ENCODE measurements at places on chromosomes 11 and 22.

DNA sequence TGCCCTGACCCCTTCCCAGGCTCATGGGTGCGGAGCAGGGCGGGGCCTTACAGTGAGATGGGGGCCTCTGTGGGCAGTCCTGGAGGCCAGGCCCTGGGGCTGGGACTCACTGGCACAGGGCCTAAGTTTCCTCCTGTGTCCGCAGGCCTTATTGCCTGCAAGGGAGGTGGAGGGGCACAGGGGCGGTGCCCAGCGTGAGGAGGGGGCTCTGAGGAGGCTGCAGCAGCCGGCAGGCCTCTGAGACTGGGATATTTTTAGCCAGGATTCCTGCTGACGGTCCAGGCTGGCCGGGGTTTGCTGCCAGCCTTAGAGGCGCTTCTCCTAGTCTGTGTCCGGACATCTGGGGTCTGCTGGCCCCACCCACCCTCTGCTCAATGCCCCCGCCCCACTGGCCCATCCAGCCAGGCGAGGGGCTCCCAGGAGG lies 5.7 kb upstream of the RTN4R start:
- no peak for DNase-seq

- DNase-seq: no peak
These were observed 912 bp downstream of the KREMEN1 start for GRCh38 chr22:29073618-29074275.

DNA sequence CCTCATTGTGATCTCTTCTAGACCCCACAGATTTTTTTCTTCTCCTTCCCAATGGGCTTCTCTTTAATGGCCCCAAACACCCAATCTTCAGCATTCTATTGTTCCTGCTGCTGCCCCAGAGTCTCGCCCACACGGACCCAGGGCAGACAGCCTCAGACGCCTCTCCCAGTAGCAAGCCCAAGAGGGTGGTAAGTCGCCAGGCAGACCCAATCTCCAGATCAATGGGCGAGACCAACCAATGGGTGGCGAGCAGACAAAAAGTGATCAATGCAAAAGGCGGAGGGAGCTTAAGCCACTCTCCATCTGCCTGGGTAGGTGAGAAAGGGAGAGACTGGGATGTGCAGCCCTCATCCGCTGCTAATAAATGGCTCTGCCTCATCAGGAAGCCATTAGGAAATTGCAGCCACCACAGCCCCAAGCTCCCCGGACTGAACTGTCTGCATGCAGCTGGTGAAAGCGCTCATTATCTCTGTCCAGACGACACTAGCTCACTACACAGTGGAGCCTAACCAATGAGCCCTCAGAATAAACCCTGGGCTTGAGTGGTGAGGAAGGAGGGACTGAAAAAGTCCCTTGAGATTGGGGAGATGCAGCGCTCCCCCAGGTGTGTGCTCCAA lies 81.8 kb downstream of the ETS1 start:
- no peak for DNase-seq

- no peak for DNase-seq
These were observed 1.0 kb upstream of the TUBA8 start for GRCh38 chr22:18109410-18110193.

- DNase-seq: no peak
These were observed 23.3 kb downstream of the LINC01488 start for GRCh38 chr11:69504576-69505335.

DNA sequence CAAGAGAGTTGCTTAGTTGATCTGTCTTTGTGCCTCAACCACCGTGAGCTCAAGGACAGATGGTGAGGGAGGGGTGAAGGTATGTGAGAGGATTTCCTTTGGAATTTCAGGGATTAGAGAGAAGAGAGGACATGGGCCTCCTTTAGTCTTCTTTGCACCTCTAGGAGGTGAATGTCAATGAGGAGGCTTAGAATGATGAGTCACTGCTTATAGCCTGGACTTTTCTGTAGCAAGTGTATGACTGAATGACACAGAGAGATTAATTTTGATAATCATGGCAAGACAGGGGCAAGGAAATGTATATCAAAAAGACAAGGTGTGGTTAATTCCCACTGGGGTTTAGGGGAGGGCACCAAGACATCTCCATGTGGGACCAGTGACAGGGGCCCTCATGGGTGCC lies 947.3 kb upstream of the TENM4 start:
- DNase-seq: no peak

- DNase-seq: no peak
These were observed 133.9 kb downstream of the FANCF start for GRCh38 chr11:22491555-22492225.

DNA sequence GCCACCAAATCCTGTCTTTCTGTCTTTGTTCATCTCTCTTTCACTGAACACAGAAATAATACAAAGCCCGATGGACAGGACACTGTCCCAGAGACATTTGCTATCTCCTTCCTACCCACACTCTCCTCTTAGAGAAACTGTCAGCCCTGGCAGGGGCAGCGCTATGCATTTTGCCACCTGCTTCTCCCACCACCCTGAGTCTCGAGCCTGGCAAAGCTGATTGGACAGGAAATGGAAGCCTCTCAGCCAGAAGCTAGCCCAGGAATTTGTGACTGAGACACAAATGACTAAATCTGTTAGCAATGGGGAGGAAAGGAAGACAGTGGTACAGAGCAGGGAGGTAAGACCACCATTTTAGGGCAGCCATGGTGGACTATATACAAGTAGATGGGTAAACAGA lies 14.9 kb upstream of the GALNT18 start:
- DNase-seq: no peak

- no peak for DNase-seq
These were observed 420.6 kb downstream of the BRD1 start for GRCh38 chr22:49406879-49407587.

GRCh38 chr11:28318871-28319270 lies 210.7 kb downstream of the METTL15 start:
- DNase-seq: no peak

GRCh38 chr11:127042445-127042844 lies 41.9 kb upstream of the KIRREL3 start:
- no peak for DNase-seq

DNA sequence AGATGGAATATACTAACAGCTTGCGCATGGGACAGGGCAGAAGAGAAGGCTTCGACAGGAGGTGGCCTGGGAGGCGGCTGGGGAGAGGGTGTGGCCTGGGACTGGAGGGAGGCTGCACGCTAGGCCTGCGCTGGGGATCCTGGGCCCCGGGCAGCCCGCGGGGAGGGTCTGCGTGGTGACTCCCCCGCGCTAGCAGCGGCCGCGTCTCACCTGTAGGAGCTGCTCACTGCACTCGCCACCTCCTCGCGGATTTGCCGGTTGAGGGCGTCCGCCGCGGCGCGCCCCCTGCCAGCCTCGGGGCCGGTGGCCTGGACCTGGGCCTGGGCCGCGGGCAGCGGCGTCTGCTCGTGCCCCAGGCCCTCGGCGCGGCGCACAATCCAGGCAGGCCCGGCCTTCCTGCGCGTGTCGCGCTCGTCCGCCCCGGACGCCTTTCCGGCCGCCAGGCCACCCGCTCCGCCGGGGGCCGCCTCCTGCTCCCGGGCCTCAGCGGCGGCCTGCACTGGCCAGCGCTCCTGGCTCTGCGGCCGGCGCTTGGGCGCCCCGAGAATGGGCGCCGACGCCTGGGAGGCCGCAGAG lies 1.5 kb downstream of the MAP6 start:
- no peak for DNase-seq

GRCh38 chr11:65814131-65814985 lies 19.4 kb upstream of the SNX32 start:
- no peak for DNase-seq

DNA sequence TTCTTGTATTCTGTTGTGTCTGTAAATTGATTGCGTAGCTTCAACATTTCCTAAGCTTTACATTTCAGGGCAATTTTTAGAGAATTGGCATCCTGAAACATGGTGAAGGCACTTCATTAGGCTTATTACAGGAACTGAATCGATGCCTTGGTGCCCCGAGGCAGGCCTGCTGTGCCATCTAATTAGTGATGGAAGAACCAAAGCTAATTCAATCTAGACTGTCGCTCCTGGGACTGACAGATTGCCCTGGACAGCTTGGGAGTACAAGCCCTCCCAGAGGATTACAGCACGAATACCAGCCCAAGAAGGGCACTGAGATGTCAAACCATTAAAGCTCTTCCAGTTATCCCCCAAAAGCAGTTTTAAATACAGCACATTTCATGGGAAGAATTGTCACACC lies 243.2 kb upstream of the ZC3H12C start:
- DNase-seq: no peak

DNA sequence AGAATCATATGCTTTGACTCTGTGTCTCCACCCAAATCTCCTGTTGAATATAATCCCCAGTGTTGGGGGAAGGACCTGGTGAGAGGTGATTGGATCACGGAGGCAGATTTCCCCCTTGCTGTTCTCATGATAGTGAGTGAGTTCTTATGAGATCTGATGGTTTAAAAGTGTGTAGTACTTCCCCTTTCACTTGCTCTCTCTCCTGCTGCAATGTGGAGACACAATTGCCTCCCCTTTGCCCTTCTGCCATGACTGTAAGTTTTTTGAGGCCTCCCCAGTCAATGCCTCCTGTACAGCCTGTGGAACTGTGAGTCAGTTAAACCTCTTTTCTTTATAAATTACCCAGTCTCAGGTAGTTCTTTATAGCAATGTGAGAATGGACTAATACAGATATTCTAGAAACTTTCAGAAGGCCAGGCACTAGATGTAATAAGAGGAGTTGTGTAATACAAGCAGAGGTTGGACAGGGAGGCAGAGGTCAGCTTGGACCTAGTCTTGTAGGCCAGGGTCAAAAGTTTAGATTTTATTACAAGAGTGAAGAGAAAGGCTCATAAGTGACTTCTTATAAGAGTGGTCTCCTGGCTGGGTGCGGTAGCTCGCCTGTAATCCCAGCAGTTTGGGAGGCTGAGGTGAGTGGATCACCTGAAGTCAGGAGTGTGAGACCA lies 9.3 kb upstream of the SERPING1 start:
- DNase-seq: no peak

DNA sequence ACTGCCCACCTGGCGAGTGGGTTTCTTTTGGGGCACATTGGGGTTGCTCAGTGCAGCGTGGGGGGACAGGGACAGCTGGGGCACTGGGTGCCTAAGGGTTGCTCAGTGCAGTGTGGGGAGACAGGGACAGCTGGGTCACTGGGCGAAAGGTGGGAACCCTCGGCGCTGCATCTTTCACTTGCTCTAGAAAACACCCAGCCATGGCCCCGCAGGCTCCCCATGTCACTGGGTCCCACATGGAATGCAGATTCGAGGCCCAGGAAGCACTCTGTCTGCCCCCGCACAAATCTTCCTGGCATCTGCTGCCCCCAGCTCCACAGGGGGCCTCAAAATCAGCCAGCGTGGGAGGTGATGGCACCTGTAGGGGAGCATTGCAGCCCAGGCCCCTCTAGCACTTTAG lies 229.3 kb downstream of the BRD1 start:
- DNase-seq: no peak

DNA sequence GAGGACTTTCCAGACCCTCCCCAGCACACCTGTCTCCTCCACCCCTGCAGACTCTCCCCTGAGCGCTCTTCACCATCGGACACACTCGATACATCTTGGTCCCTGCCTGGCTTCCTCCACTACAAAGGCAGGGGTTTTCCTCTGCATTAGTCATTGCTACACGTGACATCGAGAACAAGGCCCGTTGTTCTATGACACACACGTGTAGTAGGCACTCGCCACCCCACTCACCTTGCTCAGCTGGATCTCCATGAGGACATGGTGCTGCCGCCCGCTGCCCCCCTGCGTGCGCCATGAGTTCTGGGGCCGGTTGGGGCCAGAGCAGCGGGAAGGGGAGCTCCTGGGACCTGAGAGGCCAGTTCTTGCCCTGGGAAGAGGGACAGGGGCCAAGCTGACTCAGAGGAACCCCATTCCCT lies 16.7 kb downstream of the ATG2A start:
- DNase-seq: peak; percentile 61

- DNase-seq: peak; percentile 51
These were observed 90.5 kb downstream of the UBASH3B start for GRCh38 chr11:122746050-122746478.

- no peak for DNase-seq
These were observed 12.6 kb upstream of the SPON1 start for GRCh38 chr11:13949876-13950275.

- no peak for DNase-seq
These were observed 46.6 kb downstream of the TPCN2 start for GRCh38 chr11:69095300-69095699.

- DNase-seq: no peak
These were observed 13.3 kb upstream of the SH3BP1 start for GRCh38 chr22:37626144-37626543.

GRCh38 chr11:69746752-69747742 lies 28.1 kb downstream of the FGF4 start:
- no peak for DNase-seq

GRCh38 chr11:121113611-121114010 lies 12.6 kb downstream of the TECTA start:
- no peak for DNase-seq

DNA sequence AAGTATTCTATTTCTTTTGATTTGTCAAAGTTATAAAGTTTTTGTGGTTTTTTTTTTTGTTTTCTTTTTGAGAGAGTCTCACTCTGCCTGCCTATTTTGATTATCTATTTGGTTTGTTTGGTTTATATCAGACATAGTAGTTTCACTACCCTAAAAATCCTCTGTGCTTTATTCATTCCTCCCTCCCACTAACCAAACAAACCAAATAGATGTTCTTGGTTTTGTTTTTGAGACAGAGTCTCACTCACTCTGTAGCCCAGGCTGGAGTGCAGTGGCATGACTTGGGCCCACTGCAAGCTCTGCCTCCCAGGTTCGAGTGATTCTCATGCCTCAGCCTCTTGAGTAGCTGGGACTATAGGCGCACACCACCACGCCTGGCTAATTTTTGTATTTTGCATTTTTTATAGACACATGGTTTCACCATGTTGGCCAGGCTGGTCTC lies 67.9 kb downstream of the ENTHD1 start:
- DNase-seq: no peak

GRCh38 chr22:30694640-30695350 lies at the start of gene OSBP2:
Gene OSBP2 (plus strand): TSS chr22:30694874. CDS start chr22:30694910, 36 bp downstream.
- no peak for DNase-seq

DNA sequence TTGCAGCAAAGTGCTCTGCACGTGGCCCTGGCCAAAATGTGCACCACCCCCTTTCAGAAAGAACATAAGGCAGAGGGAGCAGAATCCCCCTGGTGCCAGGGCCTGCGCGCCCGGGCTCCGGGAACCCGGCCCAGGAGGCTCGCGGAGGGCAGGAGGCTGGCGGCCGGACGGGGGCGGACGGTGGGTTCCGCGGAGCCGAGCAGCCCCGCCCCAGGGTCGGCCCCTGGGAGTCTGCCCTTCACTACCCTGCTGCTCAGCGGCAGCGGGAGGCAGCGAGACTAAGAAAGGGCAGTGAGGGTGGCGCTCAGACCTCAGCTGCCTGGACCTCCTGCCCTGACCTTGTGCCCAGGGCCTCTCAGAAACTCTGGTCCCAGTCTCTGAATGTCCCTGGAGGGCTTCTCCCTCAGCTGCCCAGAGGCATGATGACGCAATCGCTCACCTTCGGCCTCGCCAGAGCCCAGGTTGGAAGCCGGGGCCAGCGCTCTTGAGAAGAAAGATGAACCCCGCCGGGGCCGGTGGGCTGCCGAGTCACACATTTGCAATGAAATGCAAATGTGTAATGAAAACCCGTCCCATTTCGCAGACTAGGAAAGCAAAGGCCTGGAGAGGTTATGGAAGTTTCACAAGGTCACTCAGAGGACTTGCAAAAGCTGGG lies 1.1 kb upstream of the CLMP start:
- no peak for DNase-seq

All from stimulated activated CD4-positive, alpha-beta T cell treated with anti-CD3 and anti-CD28 coated beads, Interleukin-2, amount 100 ng/mL, for 48 hours (primary cell).